ENCODE measurements at places on chromosomes 12 and 14.

DNA sequence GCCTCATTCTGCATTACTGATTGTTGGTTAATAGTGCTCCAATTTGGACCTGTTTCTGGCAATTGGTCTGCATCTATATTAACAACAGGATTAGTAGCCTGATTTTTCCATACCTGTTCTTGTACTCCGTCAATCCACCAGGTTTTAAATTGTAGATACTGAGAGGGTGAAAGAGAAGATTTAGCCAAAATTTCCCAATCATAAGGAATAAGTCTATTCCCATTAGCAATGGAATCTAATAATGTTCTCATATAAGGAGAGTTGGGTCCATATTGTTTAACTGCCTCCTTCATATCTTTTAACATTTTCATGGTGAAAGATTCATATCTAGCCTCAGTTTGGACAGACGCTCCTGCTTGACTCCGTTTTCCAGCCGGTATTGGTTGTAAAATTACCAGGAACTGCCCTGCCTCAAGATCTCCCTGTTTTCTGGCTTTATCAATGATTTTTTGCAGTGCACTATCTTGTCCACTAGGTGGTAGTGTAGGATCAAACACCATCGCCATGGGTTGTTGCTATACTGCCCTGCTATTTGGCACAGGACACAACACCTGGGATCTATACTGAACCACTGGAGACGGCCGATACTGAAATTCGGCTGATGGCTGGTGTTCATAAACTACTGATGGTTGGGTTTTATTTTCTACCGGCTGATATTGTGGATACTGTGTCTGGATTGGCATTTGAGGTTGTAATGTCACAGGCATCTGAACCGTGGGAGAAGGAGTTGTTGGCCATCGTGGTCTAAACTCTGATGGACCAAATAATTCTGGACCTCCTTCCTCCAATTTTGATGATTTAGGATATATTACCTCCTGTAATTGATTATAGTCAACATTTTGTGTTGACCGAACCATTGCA is 25.2 kb downstream of the DHRS4L2 start:
- DNase-seq: peak; percentile 79

DNA sequence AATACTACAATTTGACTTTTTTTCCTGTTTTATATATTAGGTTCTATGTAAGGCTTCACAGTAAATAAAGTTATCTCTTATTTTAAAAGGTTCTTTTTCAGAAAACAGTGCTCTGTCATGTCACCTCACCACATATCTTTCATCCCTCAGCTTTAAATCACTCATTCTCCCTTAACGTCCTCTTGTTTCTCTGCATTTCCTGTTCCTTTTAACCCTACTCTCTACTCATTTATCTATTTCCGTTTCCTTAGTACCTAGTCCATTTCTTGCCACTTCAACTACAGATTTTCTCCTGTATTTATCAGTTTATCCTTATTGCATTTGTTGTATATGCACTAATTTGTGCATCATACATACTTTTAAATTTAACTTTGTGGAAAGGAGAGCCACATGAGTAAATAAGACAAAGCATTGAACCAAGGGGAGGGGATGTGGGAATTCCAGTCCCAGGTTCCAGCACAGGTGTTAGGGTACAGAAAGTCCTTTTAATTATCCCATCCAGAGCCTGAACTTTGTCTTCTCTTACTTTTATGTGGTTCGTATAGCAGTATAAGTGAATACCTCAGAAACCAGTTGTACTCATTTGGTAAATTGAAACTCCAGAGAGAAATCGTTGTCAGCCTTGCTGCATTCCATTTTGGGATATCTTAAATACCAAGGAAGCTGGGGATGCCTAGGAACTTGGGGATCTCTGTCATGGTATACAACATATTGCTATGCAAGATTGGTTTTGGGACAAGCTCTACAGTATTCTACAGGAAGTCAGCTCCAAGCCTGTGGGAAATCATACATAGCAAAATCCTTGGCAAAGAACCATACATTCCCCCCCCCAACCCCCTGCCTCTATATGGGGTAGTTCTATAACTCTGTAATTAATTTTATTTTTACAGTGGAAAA is 120.5 kb downstream of the DIP2B start:
- no peak for DNase-seq

DNA sequence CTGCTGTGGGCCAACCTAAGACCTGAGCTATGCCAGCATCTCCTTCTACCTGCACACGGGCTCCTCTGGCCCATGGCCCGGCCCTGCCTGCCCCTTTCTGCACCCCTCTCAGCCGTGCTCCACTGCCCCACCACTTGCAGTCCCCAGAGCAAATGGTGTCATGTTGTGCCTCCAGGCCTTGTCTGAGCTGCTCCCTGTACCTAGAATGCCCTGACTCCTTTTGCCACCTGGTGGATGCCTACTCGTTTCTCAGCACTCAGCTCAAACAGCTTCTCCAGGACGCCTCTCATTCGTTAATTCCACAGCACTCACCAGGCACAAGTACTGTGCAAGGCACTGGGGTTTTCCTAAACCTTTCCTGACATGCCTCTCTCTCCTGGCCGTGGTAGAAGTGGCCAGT is 63.2 kb upstream of the PNMA1 start:
- DNase-seq: no peak

DNA sequence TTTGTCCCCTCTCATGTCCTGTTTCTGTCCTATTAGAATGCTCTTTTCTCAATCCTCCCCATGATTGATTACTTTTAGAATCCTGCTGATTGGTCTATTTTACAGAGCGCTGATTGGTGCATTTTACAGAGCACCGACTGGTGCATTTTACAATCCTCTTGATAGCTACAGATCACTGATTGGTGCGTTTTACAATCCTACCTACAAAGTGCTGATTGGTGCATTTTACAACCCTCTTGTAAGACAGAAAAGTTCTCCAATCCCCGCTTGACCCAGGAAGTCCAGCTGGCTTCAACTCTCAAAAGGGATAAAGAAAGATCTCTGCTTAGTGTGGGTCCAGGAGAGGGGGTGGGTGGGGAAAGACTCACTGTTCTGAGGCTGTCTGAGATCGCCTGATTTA is 71.3 kb downstream of the DHRS2 start:
- DNase-seq: no peak

GRCh38 chr14:101176535-101177205 is 273.1 kb upstream of the RTL1 start:
- no peak for DNase-seq

GRCh38 chr12:43964961-43965360 is 129.1 kb downstream of the TMEM117 start:
- no peak for DNase-seq

GRCh38 chr14:19729763-19730162 is 13.6 kb upstream of the OR4Q3 start:
- no peak for DNase-seq

DNA sequence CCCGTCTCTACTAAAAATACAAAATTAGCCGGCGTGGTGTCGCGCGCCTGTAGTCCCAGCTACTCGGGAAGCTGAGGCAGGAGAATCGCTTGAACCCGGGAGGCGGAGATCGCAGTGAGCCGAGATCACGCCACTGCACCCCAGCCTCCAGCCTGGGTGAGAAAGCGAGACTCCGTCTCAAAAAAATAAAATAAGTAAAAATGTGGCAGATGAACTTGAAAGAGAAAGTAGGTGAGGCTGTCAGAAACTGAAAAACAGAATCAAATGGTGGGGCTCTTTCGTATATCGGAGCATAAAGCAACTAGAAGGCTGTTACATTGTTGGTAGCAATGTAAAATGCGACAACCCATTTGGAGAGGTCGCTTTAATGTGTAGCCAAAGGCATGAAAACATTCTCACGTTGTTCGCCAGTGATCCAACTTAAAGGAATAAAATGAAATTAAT is 767 bp upstream of the CCNT1 start:
- peak; percentile 55 for DNase-seq

DNA sequence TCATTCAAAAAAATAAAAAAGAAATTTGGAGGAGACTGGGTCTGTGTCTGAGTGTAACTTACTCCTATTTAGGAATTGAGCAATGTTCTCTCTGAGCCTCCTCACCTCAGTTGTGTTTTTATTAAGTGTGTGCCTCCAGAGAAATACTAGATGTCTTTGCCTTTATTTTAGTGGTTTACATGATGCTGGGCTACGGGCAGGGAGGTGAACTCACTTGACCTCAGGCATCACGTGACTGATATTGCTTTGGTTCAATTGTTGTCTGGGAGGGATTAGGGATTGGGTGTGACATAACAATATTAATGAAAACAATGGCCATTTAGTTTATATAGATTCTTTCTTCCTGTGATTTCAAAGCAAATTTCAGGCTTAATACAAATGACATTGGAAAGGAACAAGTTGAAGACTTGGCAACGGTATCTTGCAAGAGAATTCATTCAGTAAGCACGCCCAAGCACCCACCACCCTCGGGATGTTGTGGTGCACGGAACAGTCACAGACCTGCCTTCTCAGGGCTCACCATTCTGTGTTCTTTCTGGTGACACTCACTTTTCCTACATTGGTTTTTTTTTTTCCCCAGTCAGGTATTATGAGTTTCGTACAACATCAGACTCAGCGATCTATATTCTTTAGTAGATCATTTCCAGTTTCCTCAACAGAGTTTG is 77.5 kb downstream of the BMP4 start:
- no peak for DNase-seq

- no peak for DNase-seq
Measured at GRCh38 chr14:49480053-49480760, 106.0 kb downstream of the RPS29 start.

GRCh38 chr12:78229591-78230101 is 399.0 kb downstream of the NAV3 start:
- DNase-seq: peak; percentile 44

DNA sequence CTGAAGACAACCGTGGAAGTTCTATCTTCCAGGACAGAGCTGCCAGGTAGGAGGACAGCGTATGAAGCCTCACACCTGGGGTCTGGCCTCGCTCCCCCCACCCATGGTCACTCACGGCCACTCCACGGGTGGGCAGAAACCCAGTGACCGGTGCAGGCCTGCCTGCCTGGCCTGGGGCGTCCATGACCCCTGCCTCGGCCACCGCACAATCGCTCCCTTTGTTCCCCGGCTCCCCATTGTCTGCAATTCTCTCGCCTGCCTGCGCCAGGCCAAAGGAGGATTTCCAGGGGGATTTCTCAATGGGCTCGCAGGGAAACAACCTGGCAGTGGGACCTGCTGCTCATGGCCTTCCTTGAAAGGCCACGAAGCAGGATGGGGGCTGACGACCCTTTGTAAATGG is 22.6 kb downstream of the CCDC85C start:
- DNase-seq: no peak

DNA sequence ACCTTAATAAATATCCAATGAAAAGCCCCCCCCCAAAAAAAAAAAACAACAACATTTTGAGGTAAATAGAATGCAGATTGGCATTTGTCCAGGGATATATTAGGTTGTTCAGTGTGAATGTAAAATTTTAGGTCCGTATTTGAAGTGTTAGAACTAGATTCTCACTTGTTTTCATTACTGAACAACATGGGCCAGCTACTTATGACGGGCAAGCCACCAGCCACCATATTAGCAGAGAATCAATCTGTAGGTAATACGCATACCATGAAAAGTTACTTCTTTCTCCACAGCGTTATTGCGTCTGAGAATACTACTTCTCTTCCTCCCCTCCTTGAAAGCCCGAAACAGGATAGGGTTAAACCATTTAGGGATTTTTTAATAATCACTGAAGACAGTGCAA is 5.4 kb downstream of the FLRT2 start:
- no peak for DNase-seq

GRCh38 chr14:83208341-83208740 is 1674.7 kb upstream of the SEL1L start:
- DNase-seq: no peak

- peak; percentile 53 for DNase-seq
Measured at GRCh38 chr12:68482660-68483059, 128.0 kb upstream of the RAP1B start.

DNA sequence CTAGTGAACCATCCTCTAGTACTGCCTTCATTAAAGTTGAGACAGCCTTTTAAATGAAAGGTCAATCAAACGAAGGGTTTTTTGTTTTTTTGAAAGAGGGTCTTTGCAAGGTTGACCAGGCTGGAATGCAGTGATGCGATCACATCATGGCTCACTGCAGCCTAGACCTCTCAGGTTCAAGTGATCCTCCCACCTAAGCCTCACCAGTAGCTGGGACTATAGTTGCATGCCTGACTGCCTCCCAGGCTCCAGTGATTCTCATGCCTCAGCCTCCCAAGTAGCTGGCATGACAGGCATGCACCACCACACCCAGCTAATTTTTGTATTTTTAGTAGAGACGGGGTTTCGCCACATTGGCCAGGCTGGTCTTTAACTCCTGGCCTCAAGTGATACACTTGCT is 114.6 kb upstream of the SINHCAF start:
- no peak for DNase-seq

DNA sequence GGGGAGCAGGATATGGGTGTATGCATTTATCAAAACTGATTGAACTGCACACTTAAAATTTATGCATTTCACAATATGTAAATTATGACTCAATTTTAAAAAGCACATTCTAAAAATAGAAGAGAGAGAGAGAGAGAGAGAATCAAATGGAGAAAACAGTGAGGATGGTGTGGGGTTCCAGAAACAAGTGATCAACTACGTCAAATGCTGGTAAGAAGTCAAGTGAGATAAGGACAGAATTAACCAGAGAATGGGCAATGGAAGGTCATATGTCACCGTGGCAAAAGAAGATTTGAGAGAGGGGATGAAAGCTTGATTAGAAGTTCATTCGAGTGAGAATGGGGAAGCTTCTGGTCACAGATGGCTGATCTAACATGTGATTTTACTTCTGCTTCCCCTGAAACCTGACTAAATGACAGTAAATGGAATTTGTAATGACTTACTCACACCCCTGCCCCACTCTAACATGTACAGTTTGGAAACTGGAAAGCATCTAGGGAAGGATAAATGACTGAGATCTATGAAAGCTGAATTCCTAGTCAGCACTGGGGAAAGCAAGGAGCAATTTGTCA is 276.5 kb upstream of the AMIGO2 start:
- peak; percentile 52 for DNase-seq

- DNase-seq: no peak
Measured at GRCh38 chr14:50044042-50044651, 72.2 kb downstream of the VCPKMT start.

- DNase-seq: peak; percentile 65
Measured at GRCh38 chr12:48165089-48165981, 8.0 kb upstream of the ASB8 start.

GRCh38 chr12:26732005-26732908 is 100.7 kb downstream of the ITPR2 start:
- peak; percentile 33 for DNase-seq

GRCh38 chr12:60849723-60850122 is 1253.9 kb downstream of the SLC16A7 start:
- DNase-seq: no peak
